ENCODE measurements at places on chromosomes 6 and 20.

- DNase-seq: no peak
Measured at GRCh38 chr6:151230277-151230577, 9.5 kb upstream of the AKAP12 start.

GRCh38 chr6:29487131-29487530 is 625 bp downstream of the MAS1L start:
- no peak for DNase-seq

- no peak for DNase-seq
Measured at GRCh38 chr20:41131594-41132387, 5.6 kb upstream of the PLCG1 start.

- no peak for DNase-seq
Measured at GRCh38 chr6:163814494-163815364, 400.2 kb downstream of the QKI start.

- DNase-seq: no peak
Measured at GRCh38 chr20:52688345-52688744, 283.8 kb upstream of the TSHZ2 start.

DNA sequence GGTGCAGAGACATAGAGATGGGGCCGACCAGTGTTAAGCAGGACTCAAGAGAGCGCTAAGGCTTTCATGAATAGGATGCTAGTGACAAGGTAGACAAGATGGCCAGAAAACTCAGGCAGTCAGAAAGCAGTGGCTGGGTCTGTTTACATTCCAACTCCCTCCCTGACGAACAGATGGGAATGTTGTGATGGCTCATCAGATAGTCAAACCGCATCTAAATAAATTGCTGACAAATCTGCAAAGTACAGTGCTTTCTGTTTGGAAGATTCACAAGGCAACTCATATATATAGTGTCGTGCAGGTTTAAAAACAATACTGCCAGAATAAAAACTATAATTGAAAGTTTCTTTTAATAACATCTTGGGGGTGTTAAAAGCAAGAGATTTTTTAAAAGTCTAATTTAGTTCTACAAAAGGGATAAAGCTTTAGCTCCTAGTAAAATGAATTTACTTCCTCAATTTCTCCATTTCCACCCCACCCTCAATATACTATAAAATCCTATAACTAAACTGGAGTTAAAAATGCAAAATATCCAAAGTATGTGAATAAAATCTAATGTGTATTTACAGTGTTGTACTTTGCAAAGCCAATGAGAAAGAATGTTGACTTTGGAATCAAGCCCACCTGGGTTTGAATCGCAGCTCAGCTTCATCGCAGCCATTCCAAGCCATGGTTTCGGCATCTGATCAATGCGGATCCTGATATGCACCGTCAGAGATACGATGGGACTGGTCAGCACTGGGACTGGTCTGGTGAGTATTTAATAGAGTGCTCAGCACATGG is 247.3 kb upstream of the PDE10A start:
- DNase-seq: no peak

GRCh38 chr20:14832630-14833029 is 495.2 kb upstream of the FLRT3 start:
- DNase-seq: no peak

DNA sequence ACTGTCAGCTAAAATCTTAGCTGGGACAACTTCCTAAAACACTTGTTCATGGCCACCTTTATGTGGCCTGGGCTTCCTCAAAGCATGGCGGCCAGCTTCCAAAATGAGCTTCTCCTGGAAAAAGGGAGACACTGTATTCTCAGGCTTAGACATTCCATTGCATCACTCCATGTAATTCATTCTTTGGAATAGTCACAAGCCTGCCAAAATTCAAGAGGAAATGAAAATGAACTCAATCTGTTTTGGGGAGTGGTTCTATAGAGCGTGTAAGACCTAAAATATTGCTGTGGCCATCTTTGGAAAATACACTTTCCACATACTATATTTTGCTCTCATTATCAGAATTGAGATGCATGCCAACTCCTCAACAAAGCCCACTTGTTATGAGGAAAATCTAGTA is 687.0 kb downstream of the KIF16B start:
- DNase-seq: no peak

DNA sequence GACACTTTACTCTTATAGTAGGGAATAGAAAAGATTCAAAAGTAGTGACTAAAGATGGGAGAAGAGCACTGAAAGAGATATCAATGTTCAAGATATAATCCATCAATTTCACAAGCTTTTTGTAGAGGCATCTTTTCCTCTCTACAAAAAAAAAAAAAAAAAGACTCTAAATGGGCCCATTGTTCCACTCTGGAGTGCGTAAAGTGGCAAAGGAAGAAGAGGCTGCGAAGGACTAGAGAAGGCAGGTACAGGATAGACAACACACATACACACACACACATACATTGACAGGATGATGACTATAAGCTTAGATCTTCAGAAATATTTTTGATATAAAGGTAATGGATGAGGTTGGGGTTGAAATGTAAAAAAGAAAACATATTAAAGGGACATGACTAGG is 157.6 kb downstream of the HIVEP2 start:
- DNase-seq: no peak

DNA sequence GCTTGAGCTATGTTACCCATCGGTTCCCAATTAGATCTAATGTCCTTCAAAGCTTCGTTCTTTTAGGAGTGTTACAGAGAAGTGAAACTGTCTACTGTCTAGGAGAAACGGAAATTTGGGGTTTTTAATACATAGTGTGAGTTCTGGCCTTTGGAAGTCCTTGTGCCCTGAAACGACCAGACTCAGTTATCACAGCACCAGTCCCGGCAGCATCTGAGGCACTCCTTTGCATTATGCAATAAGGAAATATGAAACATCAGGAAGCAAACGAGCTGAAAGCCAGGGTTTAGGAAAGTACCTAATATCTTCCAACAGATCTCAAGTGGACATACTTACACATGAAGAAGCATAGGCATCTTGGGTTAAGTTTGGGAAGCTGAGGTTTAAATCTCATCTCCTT is 61.8 kb upstream of the ADGRF1 start:
- no peak for DNase-seq

DNA sequence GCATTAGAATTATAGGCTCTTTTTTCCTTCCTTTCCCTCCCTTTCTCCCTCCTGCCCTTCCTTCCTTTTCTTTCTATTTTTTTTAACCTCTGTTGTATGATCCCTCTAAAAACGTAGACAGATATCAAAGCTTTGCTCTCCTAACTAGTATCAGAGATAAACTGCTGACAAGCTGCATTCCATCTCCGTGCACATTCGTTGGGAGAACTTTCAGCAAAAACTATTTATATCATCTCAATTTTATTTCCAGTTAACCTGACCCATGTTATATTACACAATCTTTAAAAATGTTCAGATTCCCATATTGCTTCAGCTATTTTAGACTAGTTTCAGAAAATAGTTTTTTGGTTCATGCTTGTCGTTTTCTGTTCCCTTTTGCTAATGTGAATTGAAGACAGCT is 47.3 kb downstream of the RNF217 start:
- no peak for DNase-seq

DNA sequence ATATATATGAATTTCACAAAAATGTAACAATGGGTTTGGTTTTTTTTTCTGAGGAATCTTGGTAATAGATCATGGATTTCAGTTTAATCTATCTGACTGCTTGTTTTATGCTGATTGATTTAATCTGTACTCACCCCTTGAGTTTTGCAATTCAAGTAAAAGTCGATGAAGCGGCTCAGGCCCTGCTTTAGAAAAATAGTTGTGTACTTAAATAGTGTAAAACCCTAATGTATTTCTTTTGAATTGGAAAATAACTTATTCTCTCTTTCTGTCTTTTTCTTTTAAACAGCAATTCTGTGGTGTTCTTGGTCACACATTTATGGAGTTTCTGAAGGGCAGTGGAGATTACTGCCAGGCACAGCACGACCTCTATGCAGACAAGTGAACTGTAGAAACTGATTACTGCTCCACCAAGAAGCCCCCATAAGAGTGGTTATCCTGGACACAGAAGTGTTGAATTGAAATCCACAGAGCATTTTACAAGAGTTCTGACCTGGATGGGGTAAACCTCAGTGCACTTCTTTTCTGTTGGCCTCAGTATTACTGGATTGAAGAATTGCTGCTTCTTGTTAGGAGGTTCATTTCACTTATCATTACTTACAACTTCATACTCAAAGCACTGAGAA is 4.0 kb downstream of the LOC128125822 start:
- no peak for DNase-seq

DNA sequence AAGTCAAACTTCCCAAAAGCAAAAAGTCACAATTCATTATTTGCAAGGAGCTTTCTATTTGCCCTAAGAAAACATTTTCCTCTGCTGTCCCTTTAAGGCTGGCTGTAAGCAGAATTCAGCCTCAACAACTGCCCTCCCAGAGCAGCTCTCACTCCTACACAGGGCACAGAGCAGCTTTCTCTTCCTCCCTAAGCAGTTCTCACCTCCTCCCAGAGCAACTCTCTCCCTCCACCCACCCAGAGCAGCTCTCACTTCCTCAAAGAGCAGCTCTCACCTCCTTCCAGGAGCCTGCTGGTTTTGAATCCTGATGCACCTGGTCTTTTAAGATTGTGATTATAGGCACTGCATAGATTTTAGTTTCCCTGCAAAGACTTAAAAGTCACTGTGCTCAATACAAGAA is 120.6 kb upstream of the TMEM181 start:
- no peak for DNase-seq

DNA sequence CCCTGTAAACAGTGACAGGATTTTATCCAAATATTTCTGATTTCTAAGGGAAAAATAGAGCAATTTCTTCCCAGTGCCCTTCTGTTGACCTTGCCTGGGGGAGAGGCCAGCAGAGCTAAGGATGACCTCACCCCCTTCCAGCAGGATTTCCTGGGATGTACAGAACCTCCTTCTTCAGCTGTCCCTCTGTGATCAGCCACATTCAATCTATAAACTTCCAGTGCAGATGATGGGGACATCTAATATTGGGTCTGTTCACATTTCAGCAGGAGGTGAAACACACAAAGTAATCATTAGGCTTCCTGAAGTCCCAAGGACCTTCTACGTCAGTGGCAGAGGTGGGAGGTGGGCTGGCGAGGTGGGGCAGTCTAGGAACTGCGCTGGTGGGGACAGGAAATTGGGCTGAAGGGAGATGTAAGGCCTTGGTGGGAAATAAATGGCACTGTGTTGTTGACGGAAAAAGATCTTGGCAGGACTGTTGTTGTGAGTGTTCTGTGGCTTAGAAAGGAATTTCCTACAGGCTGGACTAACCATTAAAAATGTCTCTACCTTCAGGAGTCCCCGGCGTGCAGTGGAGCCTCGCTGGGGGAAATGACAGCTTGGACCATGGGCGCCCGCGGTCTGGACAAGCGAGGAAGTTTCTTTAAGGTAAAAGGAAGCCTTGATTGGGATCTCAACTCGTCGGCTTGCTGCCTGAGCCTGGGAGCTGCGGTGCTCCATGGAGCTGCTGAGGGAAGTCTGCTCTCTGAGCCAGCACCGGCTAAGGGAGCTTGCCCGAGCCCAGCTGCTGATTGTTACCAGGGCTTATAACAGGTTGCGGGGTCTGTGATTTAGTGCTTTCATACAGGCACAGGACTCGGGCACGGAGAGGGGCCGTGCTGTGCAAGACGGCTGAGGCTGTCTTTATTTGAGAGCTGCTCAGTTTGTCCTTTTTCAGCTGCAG is 127.9 kb upstream of the NAA20 start:
- peak; percentile 94 for DNase-seq

DNA sequence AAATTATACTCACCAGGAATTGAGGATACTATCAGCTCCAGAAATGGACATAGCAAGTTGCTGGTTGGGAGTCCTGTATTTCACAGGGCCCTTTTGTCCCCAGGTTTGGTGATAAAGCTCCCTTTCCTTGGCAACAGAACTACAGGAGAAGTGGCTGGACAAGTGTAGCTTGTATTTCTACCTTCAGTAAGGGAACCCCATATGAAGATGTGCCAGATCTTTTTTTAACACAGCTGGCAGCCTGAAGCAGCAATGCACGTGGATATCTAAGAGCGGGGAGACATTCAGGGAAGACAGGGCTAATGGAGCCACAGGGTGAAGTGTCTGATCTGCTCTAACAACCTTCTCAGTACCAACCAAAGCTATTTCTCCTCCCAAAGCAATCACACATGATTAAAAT is 373.9 kb upstream of the ID4 start:
- no peak for DNase-seq

DNA sequence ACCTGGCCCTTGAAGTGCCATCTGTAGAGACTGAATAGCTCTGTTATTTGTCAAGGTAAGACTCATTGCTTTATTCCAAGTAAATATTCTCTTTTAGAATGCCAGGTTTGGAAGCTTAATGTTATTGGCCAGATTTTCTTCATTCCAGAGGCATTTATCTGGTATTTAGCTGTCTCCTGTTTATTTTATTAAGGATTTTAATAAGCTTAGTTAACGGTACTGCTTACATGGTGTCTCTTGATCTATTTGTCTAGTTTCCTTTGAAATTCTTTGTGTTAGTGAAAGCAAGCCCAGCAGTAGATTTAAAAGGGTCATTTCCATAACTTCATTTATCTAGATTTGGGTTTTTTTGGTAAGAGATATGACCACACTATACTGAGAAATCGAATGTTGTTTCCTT is 7.7 kb downstream of the RALY start:
- DNase-seq: no peak

- no peak for DNase-seq
Measured at GRCh38 chr6:33988121-33989015, 157.5 kb downstream of the GRM4 start.

GRCh38 chr20:50624351-50625016 is 66.9 kb downstream of the RIPOR3 start:
- no peak for DNase-seq

- no peak for DNase-seq
Measured at GRCh38 chr20:6941571-6941970, 174.1 kb downstream of the BMP2 start.

- peak; percentile 19 for DNase-seq
Measured at GRCh38 chr6:170003027-170003426, 251.6 kb downstream of the ERMARD start.

DNA sequence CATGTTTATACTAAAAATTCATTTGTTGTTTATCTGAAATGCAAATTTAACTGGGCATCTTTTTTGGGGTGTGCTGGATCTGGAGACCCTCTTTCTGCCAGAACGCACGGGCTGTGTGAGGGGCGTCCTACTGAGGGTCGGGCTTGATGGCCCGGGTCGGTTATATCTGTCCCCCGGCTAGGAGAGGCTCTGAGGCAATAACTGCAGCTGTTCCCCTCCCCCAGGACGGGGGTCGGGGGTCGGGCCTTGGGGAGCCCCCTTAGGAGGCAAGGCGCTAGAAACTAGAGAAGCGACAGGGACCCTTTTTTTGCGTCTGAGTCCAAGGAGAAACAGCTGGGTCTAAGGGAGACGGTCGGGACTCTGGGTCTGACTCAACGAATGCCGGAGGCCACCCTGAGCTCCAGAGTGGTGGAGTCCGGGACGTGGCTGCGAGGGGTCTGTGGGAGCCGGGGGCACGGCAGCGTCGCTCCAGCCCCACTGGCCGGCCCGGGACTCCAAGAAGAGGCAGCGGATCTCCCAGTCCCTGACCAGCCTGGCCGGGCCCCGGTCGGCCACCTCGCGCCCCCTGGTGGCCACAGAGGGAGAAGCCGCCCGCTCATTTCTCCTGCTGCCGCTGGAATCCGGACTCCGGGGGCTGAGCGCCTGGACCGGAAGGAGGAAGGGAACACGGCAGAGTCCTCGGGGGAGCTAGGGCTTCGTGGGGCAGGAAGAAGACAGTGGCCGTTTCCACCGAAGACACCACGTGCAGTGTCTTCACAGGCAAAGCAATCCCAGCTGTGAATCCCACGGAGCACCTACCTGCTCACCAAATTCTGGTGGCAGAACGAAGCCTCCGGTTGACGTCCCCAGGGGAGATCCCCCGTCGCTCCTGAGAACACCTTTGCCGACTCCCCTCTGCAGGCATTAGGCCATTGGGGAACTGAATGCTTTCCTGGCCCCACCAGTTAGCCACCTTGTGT is 24.0 kb upstream of the SCML4 start:
- peak; percentile 80 for DNase-seq
